Upper lobe of right lung (tissue), 1 donor: ENCODE measurements at places on chromosomes 1 and 21. TPM values are rescaled to one million over a fixed set of nuclear protein-coding genes. Genes with fewer than 3 reads are reported as not detected.

DNA sequence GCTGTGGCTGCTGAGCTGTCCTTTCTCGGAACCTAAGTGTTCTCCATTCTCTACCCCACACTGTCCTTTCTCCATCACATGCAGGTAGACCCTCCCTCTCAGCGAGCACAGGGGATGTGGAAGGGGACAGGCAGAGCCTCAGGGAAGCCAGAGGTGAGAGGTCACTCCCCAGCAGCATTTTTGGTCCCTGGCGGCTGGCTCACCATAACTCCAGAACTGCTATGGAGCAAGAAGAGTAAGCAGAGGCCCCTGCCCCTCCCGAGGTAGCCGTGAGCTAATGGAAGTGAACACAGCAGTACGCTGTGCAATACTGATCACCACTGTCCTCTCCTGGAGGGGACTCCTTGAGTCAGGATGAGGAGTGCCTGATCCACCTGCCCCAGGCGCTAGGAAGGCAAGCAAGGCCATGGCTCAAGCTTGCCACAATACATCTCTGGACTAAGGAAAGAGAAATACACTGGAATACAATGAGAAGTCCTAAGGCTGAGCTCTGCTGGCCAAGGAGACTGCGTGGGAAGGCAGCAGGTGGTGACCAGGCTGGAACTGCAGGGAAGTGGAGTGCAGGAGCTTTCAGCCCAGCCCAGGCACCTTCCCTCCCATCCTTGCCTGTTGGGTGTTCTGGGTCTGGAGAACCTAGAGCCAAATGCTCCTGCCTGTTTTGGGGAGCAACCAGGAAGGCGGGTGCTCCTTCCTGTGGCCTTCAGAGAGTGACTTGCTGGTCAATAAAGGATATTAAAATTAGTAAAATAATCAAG lies 96.2 kb downstream of the LAMC2 start:
- peaks cover 26% of the 10 kb centered on the region for H3K4me1 ChIP-seq
- H3K4me3 ChIP-seq, result no peak overlapping the region
- H3K27me3 ChIP-seq, result no peaks in the 10 kb centered on the region
- peak overlapping the region; percentile 64 for H3K27ac ChIP-seq

- no peak overlapping the region for H3K4me3 ChIP-seq
- H3K36me3 ChIP-seq, result no peaks in the 10 kb centered on the region
- H3K27ac ChIP-seq, result no peak overlapping the region
Measured at GRCh38 chr1:48784301-48784700, 7.6 kb upstream of the BEND5 start.

- H3K36me3 ChIP-seq, result no peaks in the 10 kb centered on the region
- peak; percentile 79 for DNase-seq
- H3K27me3 ChIP-seq, result no peaks in the 10 kb centered on the region
- peaks cover 20% of the 10 kb centered on the region for H3K4me1 ChIP-seq
Measured at GRCh38 chr21:34073749-34074282, 438 bp downstream of the MRPS6 start.

DNA sequence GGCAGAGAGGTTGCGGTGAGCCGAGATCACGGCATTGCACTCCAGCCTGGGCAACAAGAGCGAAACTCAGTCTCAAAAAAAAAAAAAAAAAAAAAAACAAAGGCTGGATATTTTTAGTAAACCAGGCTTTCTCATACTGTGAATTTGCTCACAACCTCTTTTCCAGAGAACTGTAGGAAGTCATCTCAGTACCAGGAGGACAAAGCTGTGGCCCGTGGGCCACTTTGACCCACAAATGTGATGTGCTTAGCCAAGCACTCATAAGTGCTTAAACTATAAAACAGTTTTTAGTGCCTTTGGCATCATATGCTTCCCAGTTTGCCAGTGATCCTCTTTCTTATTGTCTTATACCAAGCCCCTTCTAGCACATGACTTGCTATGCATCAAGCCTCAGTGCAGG lies 46.5 kb downstream of the RNF11 start:
- peaks cover 6% of the 10 kb centered on the region for H3K4me1 ChIP-seq
- H3K27ac ChIP-seq, result no peak overlapping the region

DNA sequence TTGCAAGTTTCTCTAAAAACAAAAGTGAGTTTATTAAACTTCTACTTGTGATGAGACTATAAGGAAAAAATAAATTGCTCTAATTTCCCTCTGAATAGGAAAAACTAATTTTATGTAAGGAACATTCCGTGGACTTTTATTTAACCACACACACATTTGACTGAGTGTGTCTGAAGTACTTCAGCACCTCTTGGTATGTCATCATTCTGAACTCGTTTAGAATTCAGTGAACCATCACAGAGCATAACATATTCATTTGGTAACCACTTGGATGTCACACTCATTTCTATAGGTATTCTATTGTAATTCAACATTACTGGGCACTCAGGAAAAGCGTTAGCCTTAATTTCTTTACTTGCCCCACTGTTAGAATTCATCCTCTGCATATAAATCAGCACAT lies 79.1 kb downstream of the RGS21 start:
- no peaks in the 10 kb centered on the region for H3K4me1 ChIP-seq
- no peak overlapping the region for H3K27ac ChIP-seq
- no peak overlapping the region for H3K4me3 ChIP-seq
- no peaks in the 10 kb centered on the region for H3K27me3 ChIP-seq
- DNase-seq, result no peak

ARHGAP30 gene
- 38.0 TPM for total RNA-seq

DNA sequence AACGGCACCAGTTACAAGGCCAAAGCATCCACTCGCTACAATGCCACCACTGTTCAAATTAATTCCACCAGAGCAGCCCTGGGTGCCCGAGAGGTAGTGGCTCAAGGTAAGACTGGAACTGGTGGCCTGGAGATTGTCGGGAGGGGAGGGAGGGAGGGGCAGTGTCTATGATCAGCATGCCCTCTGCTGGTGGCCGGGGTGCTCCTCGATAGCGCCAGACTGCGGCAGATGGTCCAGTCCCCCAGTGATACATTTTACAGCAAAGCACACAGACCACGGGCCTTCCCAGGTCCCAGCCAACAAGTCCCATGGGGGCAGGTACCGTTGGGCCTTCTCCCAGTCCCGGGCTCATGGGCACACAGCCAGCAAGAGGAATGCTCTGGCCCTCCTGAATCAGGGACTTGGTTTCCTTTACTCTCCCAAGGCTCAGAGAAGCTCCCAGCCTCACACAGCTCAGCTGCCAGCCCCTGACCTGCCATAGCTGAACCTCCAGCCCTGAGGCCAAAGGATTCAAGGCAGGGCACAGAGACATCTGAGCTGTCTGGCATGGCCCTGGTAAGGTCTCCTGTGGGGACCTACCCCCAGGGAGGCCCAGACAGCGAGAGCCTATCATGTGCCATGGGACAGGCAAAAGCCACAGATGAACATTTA lies 15.3 kb downstream of the ACOT7 start:
- no peaks in the 10 kb centered on the region for H3K4me1 ChIP-seq
- no peak for DNase-seq
- no peaks in the 10 kb centered on the region for H3K36me3 ChIP-seq
- H3K4me3 ChIP-seq, result no peak overlapping the region
- H3K27ac ChIP-seq, result no peak overlapping the region

DNA sequence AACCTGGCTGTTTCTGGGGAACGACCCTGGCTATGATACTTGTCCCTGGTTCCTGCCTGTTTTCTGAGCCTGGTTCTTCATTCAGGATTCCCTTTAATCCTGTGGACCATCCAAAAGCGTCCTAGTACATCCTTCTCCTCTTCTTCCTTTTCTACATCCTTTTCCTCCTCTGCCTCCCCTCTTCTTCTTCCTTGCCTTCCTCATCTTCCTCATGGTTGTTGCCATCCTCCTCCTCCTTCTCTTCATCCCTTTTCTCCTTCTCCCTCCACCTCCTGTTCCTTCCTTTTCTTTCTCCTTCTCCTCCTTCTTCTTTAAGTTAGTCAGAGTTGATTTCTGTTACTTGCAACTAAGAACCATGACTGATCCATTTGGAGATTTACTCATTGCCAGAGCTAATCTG lies 197.8 kb downstream of the FOXD2 start:
- H3K27ac ChIP-seq, result no peak overlapping the region
- no peaks in the 10 kb centered on the region for H3K36me3 ChIP-seq
- no peaks in the 10 kb centered on the region for H3K27me3 ChIP-seq
- no peak overlapping the region for H3K4me3 ChIP-seq
- DNase-seq, result no peak

DNA sequence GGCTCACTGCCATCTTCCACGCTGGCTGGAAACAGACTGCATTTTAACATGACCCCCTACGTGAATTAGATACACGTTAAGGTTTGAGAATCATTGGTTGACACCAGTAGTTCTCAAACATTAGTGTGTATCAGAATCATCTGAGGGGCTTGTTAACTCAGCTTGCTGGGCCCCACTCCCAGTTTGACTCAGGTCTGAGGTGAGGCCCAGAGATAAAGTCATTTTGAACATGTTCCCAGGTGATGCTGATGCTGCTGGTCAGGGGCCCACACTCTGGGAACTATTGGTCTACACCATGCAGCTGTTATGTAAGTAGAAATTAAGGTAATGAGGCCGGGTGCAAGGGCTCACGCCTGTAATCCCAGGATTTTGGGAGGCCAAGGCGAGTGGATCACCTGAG lies 1.3 kb downstream of the LSM10 start:
- H3K36me3 ChIP-seq, result peaks cover 30% of the 10 kb centered on the region
- H3K4me3 ChIP-seq, result peak overlapping the region; percentile 77

CD160 gene
- total RNA-seq, result 0.93 TPM

GRCh38 chr1:86259390-86259789 lies 102.8 kb upstream of the COL24A1 start:
- no peaks in the 10 kb centered on the region for H3K4me1 ChIP-seq
- H3K4me3 ChIP-seq, result no peak overlapping the region
- no peak overlapping the region for H3K27ac ChIP-seq
- DNase-seq, result no peak
- no peaks in the 10 kb centered on the region for H3K36me3 ChIP-seq

SYF2 gene
- 38.8 TPM for total RNA-seq

DNA sequence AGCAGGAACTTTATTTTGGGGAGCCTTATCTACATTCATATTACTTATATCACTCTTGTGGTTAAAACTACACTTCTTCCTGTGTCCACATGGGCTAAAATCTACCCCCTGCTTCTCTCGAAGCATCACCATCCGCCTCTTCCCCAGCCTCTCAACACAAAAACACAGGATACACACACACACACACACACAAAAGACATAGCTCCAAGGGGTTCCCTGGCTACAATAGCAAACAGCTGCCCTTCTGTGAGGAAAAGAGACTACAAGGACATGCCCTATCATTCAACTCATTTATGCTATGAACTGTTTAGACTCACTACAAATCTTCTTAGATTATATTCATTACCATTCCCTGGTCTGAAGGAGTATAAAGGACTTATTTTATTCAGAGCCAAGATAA lies 155.0 kb downstream of the PIGK start:
- H3K27ac ChIP-seq, result no peak overlapping the region
- no peaks in the 10 kb centered on the region for H3K36me3 ChIP-seq
- no peaks in the 10 kb centered on the region for H3K27me3 ChIP-seq
- H3K4me1 ChIP-seq, result no peaks in the 10 kb centered on the region

DNA sequence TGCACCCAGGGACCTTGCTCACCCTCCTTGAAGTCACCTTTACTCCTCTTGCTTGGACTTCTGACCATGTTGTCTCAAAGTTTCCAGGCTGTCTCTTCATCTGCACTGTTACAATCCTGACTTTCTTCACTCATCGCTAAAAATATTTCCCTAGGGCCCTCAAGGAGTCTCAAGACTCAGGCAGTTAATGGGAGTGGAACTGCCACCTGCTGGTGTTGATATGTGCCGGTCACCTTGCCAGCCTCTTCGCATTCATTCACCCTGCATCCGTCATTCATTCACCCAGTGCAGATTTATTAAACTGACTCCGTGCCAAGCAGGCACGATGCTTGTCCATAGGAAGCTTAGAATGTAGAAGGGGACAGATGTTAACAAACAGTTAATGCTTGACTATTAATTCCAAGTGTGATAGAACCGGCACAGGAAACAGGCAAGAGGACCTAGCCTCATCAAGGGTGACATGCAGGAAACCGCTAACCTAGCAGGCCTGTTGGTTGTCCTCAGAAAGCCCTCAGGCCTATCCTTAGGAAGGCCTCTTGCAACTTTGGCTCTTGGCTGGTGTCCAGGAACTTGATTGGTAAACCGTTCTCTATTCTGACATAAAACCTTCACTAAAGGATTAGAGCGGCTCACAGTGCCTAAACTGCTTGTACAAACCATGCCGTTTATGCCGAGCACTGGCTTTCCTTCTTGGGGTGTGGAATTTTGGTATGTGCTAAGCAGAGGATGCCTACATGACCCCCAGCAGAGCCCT lies 342.2 kb downstream of the CAMTA1 start:
- no peaks in the 10 kb centered on the region for H3K27me3 ChIP-seq
- no peaks in the 10 kb centered on the region for H3K36me3 ChIP-seq
- no peak overlapping the region for H3K4me3 ChIP-seq
- H3K4me1 ChIP-seq, result no peaks in the 10 kb centered on the region
- H3K27ac ChIP-seq, result no peak overlapping the region

GRCh38 chr1:89949991-89950624 lies 44.8 kb upstream of the ZNF326 start:
- H3K36me3 ChIP-seq, result no peaks in the 10 kb centered on the region
- H3K4me3 ChIP-seq, result no peak overlapping the region
- H3K4me1 ChIP-seq, result no peaks in the 10 kb centered on the region
- DNase-seq, result no peak
- no peaks in the 10 kb centered on the region for H3K27me3 ChIP-seq

FASLG gene
- 1.3 TPM for total RNA-seq

DNA sequence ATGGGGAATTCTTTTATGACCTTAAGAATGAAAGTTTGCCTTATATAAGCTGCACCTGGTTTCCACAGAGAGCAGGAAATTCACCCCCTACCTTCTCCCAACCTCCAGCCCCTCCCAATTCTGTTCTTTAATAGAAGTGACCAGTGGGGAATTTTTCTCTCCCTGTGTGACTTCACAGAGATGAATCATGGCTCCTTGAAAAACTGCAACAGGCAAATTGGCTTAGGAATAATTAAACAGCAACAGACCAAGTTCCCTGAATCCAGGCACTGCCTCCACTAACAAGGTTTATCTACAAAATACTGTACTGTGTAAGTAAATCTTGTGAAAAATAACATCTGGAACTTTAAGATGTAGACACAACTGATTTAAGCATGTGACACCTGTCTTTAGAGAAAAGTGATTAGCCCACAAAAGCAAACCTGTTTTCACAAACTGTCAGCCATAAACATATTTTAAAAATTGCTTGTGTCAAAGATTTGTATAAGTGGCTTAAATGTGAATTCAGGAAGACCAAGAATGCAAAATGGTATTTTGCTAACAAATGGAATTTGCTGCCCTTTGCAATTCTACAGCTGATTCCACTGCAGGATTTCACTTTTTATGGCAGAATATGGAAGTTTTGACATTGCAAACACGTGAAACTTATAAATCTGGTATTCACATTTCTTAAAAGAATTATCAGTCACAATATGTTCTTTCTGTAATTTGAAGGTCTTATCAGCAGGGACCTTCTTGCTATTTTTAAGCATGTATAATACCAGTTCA lies 54.0 kb downstream of the ALG14 start:
- no peaks in the 10 kb centered on the region for H3K36me3 ChIP-seq
- DNase-seq, result no peak
- no peaks in the 10 kb centered on the region for H3K27me3 ChIP-seq
- peak overlapping the region; percentile 1 for H3K27ac ChIP-seq

OLFML3 gene
- total RNA-seq, result 43.5 TPM
